Heart left ventricle (tissue), 16 donors: ENCODE measurements at places on chromosomes 13 and 19. TPM values are rescaled to one million over a fixed set of nuclear protein-coding genes. Genes with fewer than 3 reads are reported as not detected.

CHST8 gene
- 0.15 TPM for polyA plus RNA-seq

- DNase-seq, result no peak
Measured at GRCh38 chr13:105202354-105202753, 1333.1 kb downstream of the EFNB2 start.

GRCh38 chr19:50741179-50741933 lies 18.2 kb downstream of the CLEC11A start:
- no peak for DNase-seq

DNA sequence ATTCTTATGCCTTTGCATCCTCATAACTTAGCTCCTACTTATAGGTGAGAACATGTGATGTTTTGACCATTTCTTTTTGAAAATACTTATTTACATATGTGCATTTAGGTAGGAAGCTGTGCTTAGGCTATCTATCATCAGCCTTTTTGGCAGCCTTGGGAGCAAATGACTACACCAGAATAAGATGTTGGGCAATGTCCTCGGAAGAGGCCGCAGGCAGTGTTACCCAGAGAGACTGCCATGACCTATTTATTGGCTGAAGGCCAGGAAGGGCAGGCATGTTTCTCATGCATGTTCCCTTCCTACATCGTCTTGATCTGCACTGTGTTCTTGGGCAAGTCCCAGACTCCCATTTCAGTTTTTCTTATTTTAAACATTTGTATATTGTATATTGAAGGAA lies 122.3 kb downstream of the B3GLCT start:
- DNase-seq, result peak; percentile 57

- DNase-seq, result no peak
Measured at GRCh38 chr13:34413538-34414210, 528.4 kb upstream of the NBEA start.

- no peak for DNase-seq
Measured at GRCh38 chr19:15260939-15261338, 28.7 kb upstream of the EPHX3 start.
